Uterus (tissue), 4 donors: ENCODE measurements at places on chromosomes 12 and 14. TPM values are rescaled to one million over a fixed set of nuclear protein-coding genes. Genes with fewer than 3 reads are reported as not detected.

DNA sequence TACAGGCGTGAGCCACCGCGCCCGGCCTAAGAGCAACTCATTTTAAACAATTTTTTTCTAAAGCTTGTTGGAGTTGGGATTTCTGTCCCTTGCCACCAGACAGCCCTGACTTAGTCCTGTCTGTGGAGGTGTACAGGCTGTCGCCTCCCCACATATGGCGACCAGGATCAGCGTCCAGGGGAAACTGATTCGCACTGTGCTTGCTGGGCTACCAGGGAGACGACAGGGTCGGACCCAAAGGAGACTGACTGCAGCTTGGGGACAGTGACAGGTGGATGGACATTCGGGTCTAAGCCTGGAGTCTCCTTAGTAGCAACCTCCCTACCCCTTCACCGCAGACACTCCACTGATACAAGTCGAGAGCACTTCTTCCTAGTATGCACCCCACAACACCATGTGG lies 40.3 kb downstream of the TRAFD1 start:
- DNase-seq, result no peak

DNA sequence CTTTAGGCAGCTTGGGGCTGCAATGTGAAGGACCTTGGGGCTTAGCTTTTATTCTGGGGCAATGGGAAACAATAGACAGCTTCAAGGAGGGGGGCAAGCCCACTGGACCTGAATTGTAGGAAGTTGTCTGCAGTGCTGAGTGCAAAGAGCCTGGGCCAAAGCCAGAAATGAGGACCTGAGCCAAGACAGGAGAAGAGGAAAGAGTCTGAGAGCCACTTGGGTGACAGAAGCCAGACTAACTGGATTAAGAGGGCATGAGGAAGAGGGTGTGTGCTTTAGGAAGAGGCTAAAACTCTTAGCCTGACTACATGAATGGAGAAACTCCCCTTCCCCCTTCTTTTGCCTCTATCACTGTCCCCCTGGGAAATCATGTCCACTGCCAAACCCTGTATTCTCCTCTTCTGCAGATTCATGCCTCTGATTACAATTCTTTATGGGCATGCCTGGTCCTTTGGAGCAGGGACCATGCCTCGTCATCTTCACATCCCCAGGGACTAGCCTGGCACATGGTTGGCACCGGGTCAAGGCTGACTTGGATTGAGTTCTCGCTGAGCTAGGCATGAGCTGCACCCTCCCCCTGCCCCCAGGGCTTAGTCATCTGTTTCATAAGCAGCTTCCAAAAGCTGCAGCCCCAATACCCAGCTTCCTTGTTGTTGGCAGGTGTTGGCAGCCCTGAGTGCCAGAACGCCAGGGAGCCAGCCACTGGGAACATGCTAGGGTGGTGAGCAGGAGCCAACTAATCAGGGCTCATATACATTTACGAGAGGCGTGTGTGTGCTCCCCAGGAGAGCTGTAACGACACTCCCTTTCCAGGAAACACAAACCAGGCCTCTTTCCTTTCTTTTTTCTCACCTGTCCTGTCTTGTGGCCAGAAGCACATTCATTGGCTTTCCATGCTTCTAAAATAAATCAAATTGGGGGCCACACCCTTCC lies 27.7 kb upstream of the JDP2 start:
- peak; percentile 74 for DNase-seq

DNA sequence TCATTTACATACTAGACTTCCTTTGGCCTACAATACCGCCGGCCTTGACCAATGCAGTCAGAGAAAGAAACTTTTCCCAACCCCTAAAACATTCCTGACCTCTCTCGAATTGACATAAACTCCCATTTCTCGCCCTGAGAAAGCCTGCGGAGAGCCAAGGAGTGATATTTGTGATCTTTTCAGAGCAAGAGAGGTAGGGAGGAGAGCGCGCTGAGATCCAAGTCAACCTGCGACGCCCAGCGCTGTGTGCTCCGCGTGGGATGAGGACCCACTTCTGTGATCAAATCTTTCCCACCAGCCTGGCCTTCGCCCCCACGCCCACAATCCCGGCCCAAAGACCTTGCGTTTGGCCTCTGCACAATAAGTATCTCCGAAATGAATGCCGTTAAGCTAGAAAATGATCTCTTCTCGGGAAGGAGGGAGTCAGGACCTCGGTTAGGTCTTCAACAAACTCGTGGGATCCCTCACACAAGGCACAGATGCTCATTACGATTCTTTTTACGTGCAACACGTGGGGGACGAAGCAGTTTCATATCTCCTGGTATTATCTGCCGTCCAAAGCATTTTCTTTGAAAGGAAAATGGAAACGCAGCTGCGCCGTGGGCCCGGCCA lies 6.3 kb upstream of the NPAS3 start:
- no peak for DNase-seq

GRCh38 chr14:104657563-104658324 lies 31.7 kb upstream of the INF2 start:
- DNase-seq, result no peak

- DNase-seq, result no peak
Measured at GRCh38 chr12:67520606-67521005, 127.9 kb upstream of the DYRK2 start.

DNA sequence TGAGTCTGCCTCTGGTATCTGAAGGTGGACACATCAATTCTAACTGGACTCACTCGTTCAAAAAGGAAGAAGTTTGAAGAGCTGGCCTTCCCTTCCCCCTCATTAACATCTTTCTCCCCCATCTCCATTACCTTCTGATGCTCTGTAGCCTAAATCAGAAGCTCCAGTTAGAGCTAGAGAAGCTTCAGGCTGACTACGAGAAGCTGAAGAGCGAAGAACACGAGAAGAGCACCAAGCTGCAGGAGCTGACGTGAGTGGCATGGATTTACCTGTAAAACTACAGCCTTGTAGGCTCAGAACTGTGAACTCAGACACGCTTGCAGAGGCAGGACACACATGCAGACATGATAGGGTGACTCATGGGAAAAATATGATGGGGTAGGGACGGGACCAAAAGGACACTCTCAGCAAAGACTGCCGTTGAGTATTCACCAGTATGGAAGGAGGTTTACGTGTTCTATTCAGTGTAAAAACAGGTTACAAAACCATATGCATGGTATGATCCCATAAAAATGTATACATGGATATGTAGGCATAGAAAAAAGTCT lies 14.3 kb upstream of the PIP4K2C start:
- DNase-seq, result no peak

- no peak for DNase-seq
Measured at GRCh38 chr12:34300376-34301250, 278.3 kb downstream of the ALG10 start.

GRCh38 chr12:49962861-49963765 lies 1.4 kb downstream of the AQP5 start:
- DNase-seq, result no peak

DNA sequence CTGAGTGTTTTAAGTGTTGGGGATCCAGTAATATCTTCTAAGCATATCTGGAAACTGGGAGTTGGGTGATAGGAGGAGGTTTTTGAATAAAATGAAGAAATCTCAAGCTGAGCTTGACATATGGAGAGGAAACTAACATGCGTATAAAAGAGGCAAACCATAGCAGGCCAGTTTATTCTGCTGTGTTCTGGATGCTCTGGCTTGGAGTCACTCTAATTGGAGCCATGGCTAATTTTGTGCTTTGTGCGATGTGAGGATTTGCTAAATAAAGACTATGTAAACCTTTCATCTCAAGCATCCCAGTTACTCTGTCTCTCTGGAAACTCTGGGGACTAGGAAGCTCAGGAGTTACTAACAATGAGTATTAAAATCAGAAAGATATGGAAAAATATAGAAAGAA lies 66.5 kb downstream of the ATF7IP start:
- no peak for DNase-seq

DNA sequence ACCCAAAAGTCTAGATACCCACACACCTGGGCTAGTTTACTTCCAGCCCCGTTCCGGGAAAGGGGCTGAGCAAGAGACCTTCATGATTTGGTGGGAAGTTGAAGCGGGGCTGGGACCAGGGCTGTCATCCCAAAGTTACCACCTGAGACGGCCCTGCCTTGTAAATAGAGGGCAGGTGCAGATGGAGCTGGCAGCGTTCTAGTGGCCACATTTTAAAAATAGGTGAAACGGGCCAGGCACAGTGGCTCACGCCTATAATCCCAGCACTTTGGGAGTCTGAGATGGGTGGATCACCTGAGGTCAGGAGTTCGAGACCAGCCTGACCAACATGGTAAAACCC lies 43.4 kb downstream of the NFKBIA start:
- no peak for DNase-seq

DNA sequence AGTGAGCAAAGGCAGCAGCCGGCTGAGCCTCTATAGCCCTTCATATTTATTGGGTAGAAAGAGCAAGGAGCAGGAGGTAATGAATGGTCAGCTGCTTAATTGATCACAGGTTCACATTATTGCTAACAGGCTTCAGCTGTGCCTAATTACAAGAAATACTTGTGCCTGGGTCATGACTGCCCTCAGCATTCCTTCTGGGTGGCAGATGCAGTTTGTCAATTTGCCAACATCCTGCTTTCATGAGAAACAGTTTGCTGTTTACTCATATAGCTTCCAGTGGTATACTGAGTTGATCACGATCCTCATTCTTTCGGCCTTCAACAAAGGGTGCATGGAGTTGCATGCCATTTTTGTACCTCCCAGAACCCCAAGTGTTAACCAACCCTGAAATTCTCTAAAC lies 81.0 kb upstream of the PLEKHG7 start:
- DNase-seq, result no peak

DNA sequence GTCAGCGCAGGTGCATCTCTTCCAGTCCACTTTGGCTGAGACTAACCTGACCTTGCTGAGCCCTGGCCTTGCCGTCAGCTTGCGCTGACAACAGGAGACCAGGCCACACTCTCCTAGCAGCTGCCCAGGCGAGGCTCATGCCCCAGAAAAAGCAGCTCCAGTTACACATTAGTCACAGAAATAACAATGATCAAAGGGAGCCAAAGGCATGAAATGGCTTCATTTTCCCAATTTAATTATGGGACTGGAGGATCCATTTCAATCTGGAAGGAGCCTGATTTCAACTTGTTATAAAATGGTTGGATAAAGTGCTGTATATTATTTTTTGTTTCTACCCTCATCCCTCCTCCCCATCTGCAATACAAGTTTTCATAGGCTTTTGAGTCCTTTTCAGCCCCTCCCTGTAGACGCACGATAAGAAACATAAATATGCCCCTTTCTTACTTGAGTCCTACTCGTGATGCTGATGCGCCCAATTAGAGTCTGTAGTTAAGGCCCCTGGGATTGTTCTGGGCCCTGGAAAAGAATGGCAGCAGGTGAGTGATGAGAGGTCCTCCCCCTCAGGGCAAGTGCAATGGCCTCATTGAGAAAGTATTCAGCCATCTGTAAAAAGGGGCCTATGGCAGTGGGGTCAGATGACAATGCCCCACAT lies 376.0 kb downstream of the C12orf75 start:
- no peak for DNase-seq

- no peak for DNase-seq
Measured at GRCh38 chr12:83769151-83769550, 1082.4 kb downstream of the TMTC2 start.

DNA sequence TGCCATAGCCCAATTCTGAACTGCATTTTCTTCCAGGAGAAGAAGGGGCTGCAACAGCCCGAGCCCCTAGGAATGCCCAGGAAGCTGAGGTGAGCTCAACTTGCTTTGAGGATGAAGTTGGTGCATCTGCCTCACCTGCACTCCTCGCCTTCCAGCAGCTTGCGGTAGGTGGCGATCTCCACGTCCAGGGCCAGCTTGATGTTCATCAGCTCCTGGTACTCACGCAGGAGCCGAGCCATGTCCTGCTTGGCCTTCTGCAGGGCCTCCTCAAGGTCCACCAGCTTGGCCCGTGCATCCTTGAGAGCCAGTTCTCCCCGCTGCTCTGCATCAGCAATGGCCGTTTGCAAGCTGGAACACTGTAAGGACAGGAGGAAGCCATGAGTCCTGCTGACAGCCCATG lies 6.0 kb downstream of the KRT75 start:
- DNase-seq, result no peak

GRCh38 chr14:59507063-59507751 lies 22.9 kb downstream of the JKAMP start:
- peak; percentile 19 for DNase-seq

- no peak for DNase-seq
Measured at GRCh38 chr12:52417740-52418139, 11.6 kb upstream of the KRT82 start.

- DNase-seq, result no peak
Measured at GRCh38 chr14:71270111-71270510, 362.9 kb downstream of the PCNX1 start.

DNA sequence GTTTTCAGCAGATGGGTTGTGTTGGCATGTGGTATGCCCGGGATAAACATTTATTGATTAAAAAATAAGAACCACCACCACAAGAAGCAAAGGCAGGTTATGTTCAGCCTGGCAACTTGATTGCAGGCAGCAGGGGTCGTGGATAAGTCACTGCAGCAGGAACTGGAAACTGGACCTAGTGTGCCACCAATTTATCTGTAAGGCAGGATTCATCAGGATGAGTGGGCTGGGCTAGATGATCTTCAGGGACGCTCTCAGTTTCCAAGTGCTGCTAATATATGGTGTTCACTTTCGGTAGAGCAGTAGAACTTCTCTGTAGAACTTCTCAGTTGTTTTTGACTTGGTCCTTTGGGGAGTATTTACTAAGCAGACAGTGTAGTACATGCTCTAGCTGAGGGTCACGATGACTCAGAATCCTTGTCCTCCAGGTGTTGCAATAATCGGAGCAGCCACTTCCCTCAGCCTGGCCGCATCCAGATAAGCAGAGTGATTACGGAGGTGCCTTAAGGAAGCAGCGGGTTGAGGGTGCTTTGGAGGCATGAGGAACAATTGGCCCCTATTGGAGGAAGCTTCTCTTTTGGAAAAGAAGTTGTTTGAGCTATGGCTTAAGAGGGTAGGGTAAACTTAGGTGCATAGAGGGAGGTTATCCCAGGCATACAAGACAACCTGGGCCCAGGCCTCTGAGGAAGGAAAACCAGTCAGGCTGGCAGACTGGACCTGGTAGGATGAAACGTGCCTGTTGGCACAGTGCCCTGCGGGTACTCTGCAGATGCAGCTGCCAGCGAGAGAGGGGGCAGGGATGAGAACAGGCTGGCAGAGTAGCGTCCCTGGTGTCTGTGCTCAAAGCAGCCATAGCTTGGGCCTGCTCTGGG lies 104.0 kb downstream of the GPR135 start:
- DNase-seq, result peak; percentile 61

DNA sequence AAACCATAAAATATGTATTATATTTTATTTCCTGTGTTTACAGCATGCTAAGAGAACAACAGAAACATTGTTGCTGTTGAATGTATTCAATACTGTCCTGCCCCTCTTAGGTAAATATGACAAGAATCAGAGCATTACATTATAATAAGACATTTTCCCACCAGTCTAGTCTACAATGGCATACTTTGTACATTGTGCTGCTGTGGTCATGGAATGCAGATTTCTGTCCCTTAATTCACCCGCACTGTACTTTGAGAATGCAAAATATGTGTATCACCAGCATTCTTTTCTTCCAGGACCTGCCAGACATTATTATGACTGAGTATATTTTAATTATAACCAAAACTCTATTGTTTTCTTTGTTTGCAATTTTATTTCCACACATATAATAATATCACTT lies 16.5 kb upstream of the OR10AD1 start:
- no peak for DNase-seq

GRCh38 chr14:20846560-20846959 lies 43.9 kb upstream of the RNASE1 start:
- DNase-seq, result no peak

The GALNT6 gene
- total RNA-seq, result under 0.01 TPM

The ZNF705A gene
- total RNA-seq, result 0.07 TPM

The C1QL4 gene
- total RNA-seq, result not detected

The PZP gene
- total RNA-seq, result not detected

The AKAP5 gene
- total RNA-seq, result 5.1 TPM

The CSRNP2 gene
- 33.7 TPM for total RNA-seq

The KRT2 gene
- not detected for total RNA-seq

The CATSPERB gene
- total RNA-seq, result 4.1 TPM

The ANO4 gene
- not detected for total RNA-seq

The PMEL gene
- 3.6 TPM for total RNA-seq

The MYF6 gene
- not detected for total RNA-seq

The ABCC9 gene
- 47.4 TPM for total RNA-seq
